Activated naive CD8-positive, alpha-beta T cell treated with anti-CD3 and anti-CD28 coated beads, Interleukin-2, amount 10 ng/mL, durations not matched to agents 7 days and 5 days (primary cell): ENCODE measurements at places on chromosomes 5 and 9. TPM values are rescaled to one million over a fixed set of nuclear protein-coding genes. Genes with fewer than 3 reads are reported as not detected.

Gene MAP1B
- not detected for total RNA-seq

Gene FOXD4L3
- not detected for total RNA-seq

Gene CDC20B
- 0.28 TPM for total RNA-seq

Gene DNAH5
- total RNA-seq = not detected

Gene TLE4
- 62.4 TPM for total RNA-seq

Gene TMEM174
- total RNA-seq = not detected

Gene SLC27A6
- total RNA-seq = not detected

Gene IL12B
- not detected for total RNA-seq

Gene SHOC1
- not detected for total RNA-seq

Gene FCN2
- not detected for total RNA-seq

Gene CNTNAP3B
- total RNA-seq = not detected

Gene UBE2QL1
- not detected for total RNA-seq

Gene TMEM232
- 0.91 TPM for total RNA-seq

DNA sequence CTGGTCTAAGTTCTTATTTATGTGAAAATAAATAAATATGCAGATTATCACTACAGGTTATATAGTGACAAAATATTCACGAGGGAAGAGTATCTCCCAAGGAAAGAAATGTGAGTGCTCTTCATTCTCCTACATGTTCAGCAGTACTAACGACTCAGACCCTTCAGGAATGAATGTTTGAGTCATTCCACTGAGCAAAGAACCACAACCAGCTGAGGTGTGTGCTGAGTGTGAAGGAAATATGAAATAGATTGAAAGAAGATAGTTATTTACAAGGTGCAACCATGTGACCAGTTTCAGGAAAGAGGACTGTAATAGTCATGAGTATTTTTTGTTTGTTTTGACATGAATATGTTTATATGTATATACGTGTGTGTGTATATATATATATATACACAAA is 228.7 kb downstream of the TUSC1 start:
- H3K27ac ChIP-seq = no peak overlapping the region
- no peak overlapping the region for H3K4me3 ChIP-seq
- H3K36me3 ChIP-seq = no peaks in the 10 kb centered on the region
- no peak for DNase-seq
- H3K4me1 ChIP-seq = no peaks in the 10 kb centered on the region

DNA sequence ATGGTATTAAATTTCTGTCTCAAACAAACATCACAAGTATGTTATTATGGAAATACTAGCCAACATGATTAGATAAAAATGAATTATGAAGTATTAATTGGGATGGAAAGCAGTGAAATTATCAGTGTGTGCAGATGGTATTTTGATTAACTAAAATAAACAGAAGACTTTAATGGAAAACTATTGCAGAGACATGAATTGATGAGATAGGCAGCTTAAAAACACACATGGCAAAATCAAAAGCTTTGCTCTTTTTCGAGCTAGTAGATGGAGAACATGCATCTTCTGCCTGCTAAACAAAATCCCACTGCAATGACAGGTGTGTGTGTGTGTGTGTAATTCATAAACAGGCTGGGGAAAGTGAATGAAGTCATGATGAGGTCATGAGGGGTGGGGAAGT is 426.2 kb downstream of the MTRR start:
- H3K36me3 ChIP-seq = no peaks in the 10 kb centered on the region
- no peak overlapping the region for H3K27ac ChIP-seq

- H3K27me3 ChIP-seq = no peaks in the 10 kb centered on the region
- H3K4me1 ChIP-seq = peaks cover 56% of the 10 kb centered on the region
- H3K4me3 ChIP-seq = peak overlapping the region; percentile 85
- DNase-seq = no peak
- H3K36me3 ChIP-seq = peaks cover 20% of the 10 kb centered on the region
Observed at GRCh38 chr5:139276426-139276825, 17.1 kb upstream of the MATR3 start.

DNA sequence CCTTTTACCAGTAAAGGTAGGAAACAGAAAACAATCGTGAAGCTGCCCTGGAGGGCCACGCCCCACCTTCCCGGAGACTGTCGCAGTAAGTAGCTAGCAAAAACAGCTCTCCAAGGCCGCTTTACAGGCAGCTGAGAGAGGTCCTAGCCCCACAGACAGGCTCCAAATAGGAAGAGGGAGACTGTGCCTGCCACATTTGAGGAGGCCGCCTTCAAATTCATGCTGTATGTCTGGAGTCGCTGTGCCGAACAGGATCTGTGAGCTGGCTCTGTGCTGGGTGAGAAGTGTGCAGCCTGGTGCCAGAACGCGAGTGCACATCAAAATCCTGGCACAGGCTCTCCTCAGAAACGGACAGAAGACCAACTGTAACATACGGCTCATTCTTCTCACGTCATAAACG is 582.2 kb downstream of the CETN3 start:
- H3K27ac ChIP-seq = no peak overlapping the region
- H3K27me3 ChIP-seq = no peaks in the 10 kb centered on the region
- no peaks in the 10 kb centered on the region for H3K4me1 ChIP-seq
- DNase-seq = no peak

- H3K27me3 ChIP-seq = peaks cover 25% of the 10 kb centered on the region
- H3K27ac ChIP-seq = no peak overlapping the region
- H3K36me3 ChIP-seq = no peaks in the 10 kb centered on the region
- H3K4me3 ChIP-seq = no peak overlapping the region
- H3K4me1 ChIP-seq = no peaks in the 10 kb centered on the region
Observed at GRCh38 chr9:101463397-101463796, 27.8 kb upstream of the ALDOB start.

DNA sequence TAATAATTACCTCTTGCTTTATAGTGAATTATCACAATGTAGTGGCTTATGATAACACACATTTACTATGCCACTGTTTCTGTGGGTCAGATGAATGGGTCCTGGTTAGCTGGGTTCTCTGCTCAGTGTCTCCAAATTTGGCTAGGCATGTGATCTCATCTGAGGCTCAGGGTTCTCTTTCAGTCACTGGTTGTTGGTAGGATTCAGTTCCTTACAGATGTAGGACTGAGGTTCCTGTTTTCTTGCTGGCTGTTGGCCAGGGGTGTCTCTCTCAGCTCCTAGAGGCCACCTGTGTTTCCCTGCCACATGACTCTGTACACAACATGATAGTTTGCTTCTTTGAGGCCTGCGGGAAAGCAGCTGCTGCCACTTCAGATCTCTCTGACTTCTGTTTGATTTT is 7.1 kb downstream of the NFX1 start:
- H3K4me3 ChIP-seq = peak overlapping the region; percentile 51
- H3K4me1 ChIP-seq = peaks cover 50% of the 10 kb centered on the region
- H3K27ac ChIP-seq = peak overlapping the region; percentile 50
- DNase-seq = no peak
- H3K36me3 ChIP-seq = peaks cover 36% of the 10 kb centered on the region
- no peaks in the 10 kb centered on the region for H3K27me3 ChIP-seq

DNA sequence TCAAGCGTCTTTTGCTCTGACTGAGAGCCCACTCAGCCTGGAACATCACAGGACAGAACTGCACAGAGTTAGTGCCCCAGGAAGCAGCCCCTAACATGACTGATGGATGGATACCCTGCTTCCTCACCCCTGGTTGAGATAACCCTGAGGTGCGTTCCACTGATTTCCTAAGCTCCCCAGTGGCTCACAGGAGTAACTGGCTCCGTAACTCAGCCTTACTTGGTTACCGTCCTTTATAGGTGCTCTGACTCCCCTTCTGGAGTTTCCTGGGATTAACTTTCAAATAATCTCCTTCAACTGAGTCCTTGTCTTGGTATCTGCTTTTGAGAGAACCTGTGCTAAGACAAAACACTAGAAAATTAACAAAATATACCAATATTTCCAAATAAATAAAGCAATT is 449.5 kb downstream of the AGTPBP1 start:
- DNase-seq = no peak
- H3K4me1 ChIP-seq = peaks cover 18% of the 10 kb centered on the region
- H3K36me3 ChIP-seq = peaks cover 2% of the 10 kb centered on the region
- H3K27ac ChIP-seq = no peak overlapping the region
- H3K4me3 ChIP-seq = no peak overlapping the region

GRCh38 chr5:21844960-21845359 is 1008.2 kb downstream of the CDH12 start:
- no peak overlapping the region for H3K4me3 ChIP-seq
- DNase-seq = no peak
- H3K36me3 ChIP-seq = no peaks in the 10 kb centered on the region
- no peak overlapping the region for H3K27ac ChIP-seq

- no peaks in the 10 kb centered on the region for H3K36me3 ChIP-seq
- H3K4me1 ChIP-seq = peaks cover 1% of the 10 kb centered on the region
- H3K27ac ChIP-seq = no peak overlapping the region
- no peak for DNase-seq
Observed at GRCh38 chr5:75320371-75320770, 16.6 kb upstream of the HMGCR start.

- no peaks in the 10 kb centered on the region for H3K27me3 ChIP-seq
- H3K4me3 ChIP-seq = no peak overlapping the region
- H3K27ac ChIP-seq = no peak overlapping the region
Observed at GRCh38 chr9:135328485-135329417, 150.8 kb upstream of the PPP1R26 start.

GRCh38 chr5:142097681-142098080 is 10.9 kb upstream of the NDFIP1 start:
- no peak for DNase-seq
- no peak overlapping the region for H3K4me3 ChIP-seq
- H3K27me3 ChIP-seq = no peaks in the 10 kb centered on the region
- H3K27ac ChIP-seq = peak overlapping the region; percentile 68
- peaks cover 2% of the 10 kb centered on the region for H3K36me3 ChIP-seq

- H3K27me3 ChIP-seq = no peaks in the 10 kb centered on the region
- no peak for DNase-seq
- H3K36me3 ChIP-seq = no peaks in the 10 kb centered on the region
Observed at GRCh38 chr5:491119-491855, 33.0 kb downstream of the SLC9A3 start.

- no peak overlapping the region for H3K27ac ChIP-seq
- H3K4me3 ChIP-seq = no peak overlapping the region
- DNase-seq = no peak
Observed at GRCh38 chr5:102893942-102894341, 138.8 kb downstream of the PAM start.

DNA sequence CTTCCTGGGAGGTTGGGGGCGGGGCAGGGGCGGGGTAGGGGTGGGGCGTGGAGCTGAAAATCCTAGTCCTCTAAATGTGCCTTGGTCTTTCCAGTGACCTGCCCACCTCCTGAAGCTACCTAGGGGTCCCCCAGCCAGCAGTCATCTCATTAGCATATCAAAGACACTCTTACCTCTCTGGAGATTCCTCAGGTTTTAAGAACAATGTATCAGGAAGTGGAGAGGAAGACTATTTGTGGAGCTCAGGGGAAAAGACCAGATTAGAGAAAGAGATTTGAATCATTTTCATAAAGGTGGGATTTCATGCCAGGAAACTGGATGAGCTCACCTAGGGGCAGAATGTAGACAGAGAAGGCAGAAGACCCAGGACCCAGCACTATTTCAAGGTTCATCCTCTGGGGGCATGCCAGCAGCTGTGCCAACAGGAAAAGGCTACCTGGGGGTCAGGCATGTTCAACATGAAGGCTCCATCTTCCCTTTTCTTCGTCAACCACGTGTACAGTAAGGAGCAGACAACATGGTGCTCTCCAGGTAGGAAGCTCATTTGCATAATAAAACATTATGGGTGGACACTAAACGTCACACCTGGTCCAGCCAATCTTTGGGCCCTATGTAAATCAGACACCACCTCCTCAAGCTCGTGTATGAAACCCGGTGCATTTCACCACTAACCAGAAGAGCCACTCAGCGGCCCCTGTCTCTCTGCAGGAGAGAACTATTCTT is 6.9 kb downstream of the GMCL2 start:
- no peaks in the 10 kb centered on the region for H3K36me3 ChIP-seq
- H3K27ac ChIP-seq = no peak overlapping the region
- peaks cover 4% of the 10 kb centered on the region for H3K27me3 ChIP-seq
- peaks cover 8% of the 10 kb centered on the region for H3K4me1 ChIP-seq
- DNase-seq = no peak
- no peak overlapping the region for H3K4me3 ChIP-seq

- no peak overlapping the region for H3K4me3 ChIP-seq
- H3K27ac ChIP-seq = no peak overlapping the region
- H3K4me1 ChIP-seq = peaks cover 4% of the 10 kb centered on the region
- no peaks in the 10 kb centered on the region for H3K36me3 ChIP-seq
Observed at GRCh38 chr5:1998716-1999317, 116.1 kb upstream of the IRX4 start.

GRCh38 chr9:121876255-121876654 is 216.9 kb downstream of the TTLL11 start:
- H3K27ac ChIP-seq = no peak overlapping the region
- H3K4me3 ChIP-seq = no peak overlapping the region
- peaks cover 2% of the 10 kb centered on the region for H3K27me3 ChIP-seq
- no peaks in the 10 kb centered on the region for H3K36me3 ChIP-seq
- DNase-seq = no peak

DNA sequence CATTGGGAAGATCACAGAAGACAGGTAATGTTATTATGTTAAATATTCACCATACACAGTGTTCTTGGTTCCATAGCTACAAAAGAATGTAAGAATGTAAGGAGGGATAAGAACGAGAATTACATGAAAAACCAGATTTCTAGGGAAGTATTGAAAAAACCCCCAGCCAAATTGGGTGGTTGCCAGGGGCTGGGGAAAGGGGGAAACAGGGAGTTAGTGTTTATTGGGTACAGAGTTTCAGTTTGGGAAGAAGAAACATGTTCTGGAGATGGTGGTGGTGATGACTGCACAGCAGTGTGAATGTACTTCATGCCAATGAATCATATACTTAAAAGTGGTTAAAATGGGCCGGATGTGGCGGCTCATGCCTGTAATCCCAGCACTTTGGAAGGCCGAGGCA is 40.3 kb downstream of the GLRX start:
- no peak for DNase-seq
- peaks cover 28% of the 10 kb centered on the region for H3K4me1 ChIP-seq
- H3K36me3 ChIP-seq = no peaks in the 10 kb centered on the region
- H3K27me3 ChIP-seq = no peaks in the 10 kb centered on the region

DNA sequence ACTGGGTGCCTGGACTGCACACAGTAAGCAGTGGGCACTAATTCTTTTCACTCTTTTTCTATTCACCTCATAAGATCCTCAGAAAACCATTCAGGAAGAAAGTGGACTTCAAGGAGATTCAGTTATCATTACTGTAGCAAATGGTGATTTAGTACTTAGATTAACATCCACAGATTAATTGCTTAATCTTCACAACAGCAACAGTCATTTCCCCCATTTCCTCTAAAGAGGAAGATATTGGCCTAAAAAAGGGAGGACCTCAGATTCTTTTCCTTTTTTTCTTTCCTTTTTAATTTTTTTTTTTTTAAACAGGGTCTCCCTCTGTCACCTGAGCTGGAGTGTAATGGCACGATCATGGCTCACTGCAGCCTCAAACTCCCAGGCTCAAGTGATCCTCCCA is 64.4 kb downstream of the AUH start:
- DNase-seq = no peak
- no peaks in the 10 kb centered on the region for H3K4me1 ChIP-seq
- H3K4me3 ChIP-seq = no peak overlapping the region
- peaks cover 38% of the 10 kb centered on the region for H3K36me3 ChIP-seq

- no peak for DNase-seq
- no peak overlapping the region for H3K27ac ChIP-seq
- H3K36me3 ChIP-seq = no peaks in the 10 kb centered on the region
Observed at GRCh38 chr9:70927530-70927929, 193.9 kb downstream of the TRPM3 start.

GRCh38 chr5:68071736-68072135 is 143.8 kb upstream of the PIK3R1 start:
- H3K4me3 ChIP-seq = no peak overlapping the region
- no peaks in the 10 kb centered on the region for H3K36me3 ChIP-seq
- no peaks in the 10 kb centered on the region for H3K4me1 ChIP-seq
- no peak for DNase-seq
- H3K27ac ChIP-seq = no peak overlapping the region

GRCh38 chr9:23587433-23587832 is 238.6 kb downstream of the ELAVL2 start:
- H3K27me3 ChIP-seq = no peaks in the 10 kb centered on the region
- no peak overlapping the region for H3K27ac ChIP-seq
